ENCODE measurements at places on chromosomes 7 and 10.

DNA sequence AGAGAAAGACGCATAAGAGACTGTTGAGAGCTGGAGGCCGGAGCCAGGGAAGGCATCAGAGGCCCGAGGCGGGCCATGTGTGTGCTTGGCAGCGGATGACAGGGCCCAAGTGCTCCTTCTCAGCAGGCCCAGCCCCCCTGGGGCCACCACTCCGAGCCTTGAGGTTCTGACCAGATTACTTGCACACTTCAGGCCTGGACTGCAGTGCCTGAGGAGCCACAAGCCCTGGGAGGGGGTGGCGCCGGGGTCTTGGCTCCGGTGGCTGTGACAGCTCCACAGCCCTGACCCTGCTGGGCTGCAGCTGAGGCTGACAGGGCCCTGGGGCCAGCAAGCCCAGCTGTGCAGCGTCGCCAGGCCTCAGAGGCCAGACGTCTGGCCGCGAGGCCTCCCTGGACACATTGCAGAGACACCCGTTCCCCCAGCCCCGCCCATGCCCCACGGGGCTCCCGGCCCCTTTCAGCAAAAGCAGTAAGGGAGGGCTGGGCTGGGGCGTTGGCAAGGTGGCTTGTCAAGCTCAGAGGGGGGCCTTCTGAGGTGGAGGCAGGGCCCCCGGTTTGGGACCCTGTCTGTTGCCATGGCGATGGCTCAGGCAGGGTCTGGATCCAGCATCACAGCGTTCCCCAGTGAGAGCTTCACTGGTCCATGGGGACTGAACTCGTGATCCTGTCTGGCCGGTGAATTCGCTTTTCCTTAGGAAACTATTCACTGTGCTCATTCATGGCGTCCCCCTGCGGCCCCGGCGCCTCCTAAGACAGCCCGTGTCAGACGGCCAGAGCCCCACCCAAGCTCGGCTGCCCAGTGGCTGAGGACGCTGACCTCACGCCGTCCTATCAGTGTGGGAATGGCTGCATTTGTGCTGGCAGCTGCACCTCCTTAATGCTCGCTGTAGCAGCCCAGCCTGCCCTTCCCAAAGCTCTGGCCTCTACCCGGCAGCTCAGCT is 5.7 kb downstream of the ELN start:
- no peak for DNase-seq

DNA sequence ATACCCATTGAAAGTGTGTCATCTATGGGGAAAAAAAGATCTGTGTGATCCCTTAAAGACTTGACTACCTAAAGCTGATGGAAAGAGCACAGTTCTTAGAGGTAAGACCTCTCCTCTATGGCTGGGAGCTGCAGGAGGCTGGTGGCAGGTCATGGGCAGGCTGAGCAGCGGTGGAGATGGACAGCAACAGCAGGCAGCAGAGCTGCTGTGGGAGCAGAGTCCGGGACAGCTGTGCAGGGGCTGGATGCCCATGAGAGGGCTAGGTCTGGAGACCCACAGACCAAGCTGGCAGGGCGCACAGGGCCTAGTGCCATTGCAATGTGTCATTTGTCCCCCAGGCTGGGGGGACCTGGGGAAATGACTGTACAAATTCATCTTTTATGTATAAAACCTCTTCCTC is 13.4 kb upstream of the EPHA1 start:
- no peak for DNase-seq

- no peak for DNase-seq
Measured at GRCh38 chr7:28804990-28805389, 153.1 kb downstream of the TRIL start.

GRCh38 chr10:108250936-108251620 is 1086.6 kb upstream of the SORCS1 start:
- DNase-seq: no peak

DNA sequence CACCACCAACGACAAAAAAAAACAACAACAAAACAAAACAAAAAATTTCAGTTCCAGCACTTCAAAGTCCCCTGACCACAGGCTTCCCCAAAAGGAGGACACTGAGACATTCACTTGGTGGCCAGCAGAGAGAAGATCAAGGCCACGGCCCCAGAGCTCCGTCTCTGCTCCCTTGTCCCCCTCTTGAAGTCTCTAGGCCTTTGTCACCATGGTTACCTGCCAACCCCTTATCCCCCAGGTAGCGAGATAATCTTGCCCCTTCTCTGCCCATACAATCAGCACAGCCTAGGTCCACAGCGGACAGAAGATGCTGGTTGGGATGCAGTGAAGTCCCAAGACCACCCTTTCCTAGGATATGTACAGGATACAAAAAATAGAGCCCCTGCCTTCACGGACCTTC is 30.7 kb downstream of the AFAP1L2 start:
- no peak for DNase-seq
